ENCODE measurements at places on chromosomes 4 and X. TPM values are rescaled to one million over a fixed set of nuclear protein-coding genes. Genes with fewer than 3 reads are reported as not detected.

DNA sequence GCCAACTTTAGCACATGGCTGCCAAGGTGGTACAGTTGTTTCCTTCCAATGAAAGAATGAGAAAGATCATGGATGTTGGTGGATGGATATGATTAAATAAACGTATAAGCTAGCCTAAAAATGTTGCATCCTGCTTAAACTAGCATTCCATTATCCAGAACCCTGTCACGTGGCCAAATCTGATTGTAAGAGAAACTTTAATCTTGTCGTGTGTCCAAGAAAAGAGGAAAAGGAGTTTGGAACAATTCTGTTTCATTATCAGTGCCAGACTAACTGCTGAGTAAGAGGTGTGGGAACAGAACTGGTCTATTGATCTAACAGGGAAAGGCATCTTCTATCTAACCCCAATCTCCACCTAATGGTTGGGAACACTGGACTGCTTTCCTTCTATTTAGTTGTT is 325.2 kb upstream of the BMP3 start:
- no peak for DNase-seq

The TRIML1 gene
- total RNA-seq: 0.97 TPM

The BTK gene
- total RNA-seq: 9.4 TPM

- DNase-seq: no peak
These were observed 268.5 kb downstream of the PRDM5 start for GRCh38 chr4:120653804-120654573.

The ITM2A gene
- 97.7 TPM for total RNA-seq

DNA sequence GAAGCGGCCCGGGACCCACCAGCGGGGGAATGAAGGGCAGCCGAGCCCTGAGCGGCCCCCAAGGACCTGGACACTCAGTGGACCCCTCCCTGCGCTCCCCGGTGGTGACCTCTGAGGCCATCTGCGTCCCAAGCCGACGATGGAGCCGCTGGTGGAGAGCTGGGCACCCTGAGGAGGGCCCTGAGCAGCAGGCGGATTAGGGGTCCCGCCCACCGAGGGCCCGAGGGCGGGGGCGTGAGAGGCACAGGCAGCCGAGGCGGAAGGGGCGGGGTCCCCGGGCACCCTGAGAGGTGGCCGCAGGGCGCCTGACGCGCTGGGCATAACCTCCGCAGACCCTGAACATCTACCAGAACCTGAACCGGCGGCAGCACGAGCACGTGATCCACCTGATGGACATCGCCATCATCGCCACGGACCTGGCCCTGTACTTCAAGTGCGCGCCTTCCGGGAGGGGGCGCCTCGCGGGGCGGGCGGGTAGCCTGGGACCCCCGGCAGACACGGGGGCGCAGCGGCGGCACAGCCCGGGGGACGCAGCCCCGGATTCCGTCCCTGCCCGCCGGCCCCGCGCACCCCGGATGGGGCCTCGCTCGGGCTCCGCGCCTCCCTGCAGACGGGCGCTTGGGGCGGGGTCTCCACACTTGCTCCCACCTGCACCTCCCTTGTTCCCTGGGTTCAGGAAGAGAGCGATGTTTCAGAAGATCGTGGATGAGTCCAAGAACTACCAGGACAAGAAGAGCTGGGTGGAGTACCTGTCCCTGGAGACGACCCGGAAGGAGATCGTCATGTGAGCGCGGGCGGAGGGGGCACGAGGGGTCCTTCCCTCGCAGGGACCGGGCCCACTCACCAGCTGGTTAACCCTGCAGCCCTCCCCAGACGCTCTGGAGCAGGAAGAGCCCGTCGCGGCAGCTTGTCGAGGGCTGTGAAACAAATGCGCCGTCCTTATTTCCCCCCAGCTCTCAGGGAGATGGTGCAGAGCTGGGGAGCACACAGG is 10.3 kb downstream of the ATP5ME start:
- DNase-seq: peak; percentile 50

Data from endothelial cell (in vitro differentiated cells).